Activated CD4-positive, CD25-positive, alpha-beta regulatory T cell treated with anti-CD3 and anti-CD28 coated beads, Interleukin-2, amount 50 U/mL, for 16 hours (primary cell): ENCODE measurements at places on chromosomes 12 and 14.

DNA sequence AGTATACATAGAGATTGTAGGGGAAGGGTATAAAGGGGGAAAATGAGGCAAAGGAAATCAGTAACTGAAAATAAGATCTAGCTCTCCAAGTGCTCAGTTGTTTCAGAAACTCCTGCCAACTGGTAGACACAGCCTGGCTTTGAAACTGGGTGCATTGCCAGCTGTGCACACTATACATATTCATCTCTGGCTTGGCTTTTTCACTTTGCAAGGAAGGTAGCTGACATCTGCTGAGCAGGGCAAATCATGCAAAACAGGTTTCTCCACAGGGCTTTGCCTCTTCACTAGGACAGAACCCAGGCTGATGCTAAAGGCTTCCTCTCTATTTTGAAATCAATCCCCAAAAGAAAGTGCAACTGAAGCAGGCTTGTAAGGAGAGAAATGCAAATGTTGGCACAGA lies 101.5 kb downstream of the HELB start:
- DNase-seq, result no peak

- no peak for DNase-seq
Observed at GRCh38 chr14:75202657-75203056, 26.2 kb upstream of the TMED10 start.

GRCh38 chr14:33467971-33468370 lies 482.9 kb downstream of the EGLN3 start:
- no peak for DNase-seq

GRCh38 chr12:76552343-76552938 lies 7.1 kb downstream of the OSBPL8 start:
- DNase-seq, result no peak

DNA sequence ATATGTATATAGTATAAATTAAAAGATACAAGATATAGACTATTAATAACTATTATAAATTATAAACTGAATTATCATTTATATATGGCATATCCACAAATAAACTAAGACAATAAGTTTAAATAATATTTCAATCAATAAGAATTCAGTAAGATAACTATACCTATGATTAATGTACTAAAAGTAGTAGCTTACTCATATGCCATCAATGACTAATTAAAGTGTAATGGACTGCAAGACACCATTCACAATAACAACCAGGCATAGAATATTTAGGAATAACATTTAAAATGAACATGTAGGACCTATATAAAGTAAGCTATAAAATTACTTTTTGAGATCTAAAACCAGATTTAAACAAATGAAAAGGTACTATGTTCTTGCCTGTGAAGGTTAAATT lies 18.8 kb downstream of the KCNC2 start:
- no peak for DNase-seq

GRCh38 chr12:77046468-77046867 lies 18.9 kb downstream of the E2F7 start:
- DNase-seq, result no peak

- no peak for DNase-seq
Observed at GRCh38 chr14:95409477-95410272, 90.0 kb upstream of the CLMN start.

DNA sequence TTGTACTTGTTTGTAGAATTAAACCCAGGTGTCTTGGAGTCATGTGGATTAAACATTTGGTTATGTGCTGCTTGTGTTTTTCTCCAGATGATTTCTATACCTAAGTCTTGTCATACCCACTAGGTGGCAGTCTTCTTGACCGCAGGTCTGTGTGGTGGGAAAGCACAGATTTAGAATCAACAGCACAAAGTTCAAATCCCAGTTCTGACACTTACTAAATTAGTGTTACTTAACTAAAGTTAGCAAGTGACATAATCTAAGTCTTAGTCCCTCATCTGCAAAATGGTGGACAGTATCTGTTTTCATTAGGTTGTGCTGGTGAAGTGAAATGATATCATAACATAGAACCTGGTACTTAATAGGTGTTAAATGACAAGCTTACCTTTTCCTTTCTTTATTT lies 151.0 kb upstream of the ARHGAP5 start:
- DNase-seq, result no peak

GRCh38 chr14:92759300-92759678 lies 10.9 kb upstream of the LGMN start:
- DNase-seq, result no peak

- DNase-seq, result no peak
Observed at GRCh38 chr12:1974812-1975211, 29.4 kb downstream of the DCP1B start.

DNA sequence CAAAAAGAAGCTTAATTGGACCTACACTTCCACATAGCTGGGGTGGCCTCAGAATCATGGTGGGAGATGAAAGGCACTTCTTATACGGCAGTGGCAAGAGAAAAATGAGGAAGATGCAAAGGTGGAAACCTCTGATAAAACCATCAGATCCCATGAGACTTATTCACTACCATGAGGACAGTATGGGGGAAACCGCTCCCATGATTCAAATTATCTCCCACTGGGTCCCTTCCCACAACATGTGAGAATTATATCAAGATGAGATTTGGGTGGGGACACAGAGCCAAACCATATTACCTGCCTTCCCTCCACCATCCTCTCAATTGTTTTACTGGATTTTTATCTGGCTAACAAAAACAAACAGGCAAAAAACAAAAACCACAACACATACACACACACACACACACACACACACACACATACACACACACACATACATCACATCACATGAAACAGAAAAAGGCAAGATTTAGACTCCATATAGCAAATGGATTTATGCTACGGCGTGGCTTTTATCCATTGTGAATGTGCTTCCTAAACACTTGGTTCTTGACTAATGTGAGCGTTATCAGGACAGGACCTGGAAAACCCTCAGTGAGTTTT lies 66.7 kb downstream of the ZFP36L1 start:
- DNase-seq, result no peak
